ENCODE measurements at places on chromosomes 2 and 18. TPM values are rescaled to one million over a fixed set of nuclear protein-coding genes. Genes with fewer than 3 reads are reported as not detected.

TEX44 gene
- total RNA-seq: not detected

IL1A gene
- not detected for total RNA-seq

PAIP2B gene
- total RNA-seq: 0.73 TPM

SPR gene
- total RNA-seq: 29.6 TPM

RIT2 gene
- not detected for total RNA-seq

C1D gene
- 25.1 TPM for total RNA-seq
